ENCODE measurements at places on chromosomes 2 and 18.

DNA sequence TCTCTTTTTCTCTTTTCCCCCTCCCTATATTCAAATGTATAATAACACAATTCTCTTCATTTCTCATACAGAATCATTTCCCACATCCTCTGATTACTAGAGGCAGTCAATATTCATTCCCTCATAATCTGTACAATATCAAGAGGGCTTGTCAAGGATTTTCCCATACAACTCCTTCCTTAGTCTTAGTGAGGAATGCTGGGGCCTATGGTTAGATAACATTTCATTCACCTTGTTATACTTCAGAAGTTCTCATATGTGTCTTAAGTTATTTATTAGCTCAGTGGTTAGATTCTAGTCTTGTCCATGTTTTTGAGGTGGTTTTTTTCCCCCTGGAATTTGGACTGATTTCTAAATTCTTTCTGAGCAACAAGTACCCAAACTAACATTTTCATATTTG is 289.5 kb downstream of the PDE11A start:
- no peak for DNase-seq

DNA sequence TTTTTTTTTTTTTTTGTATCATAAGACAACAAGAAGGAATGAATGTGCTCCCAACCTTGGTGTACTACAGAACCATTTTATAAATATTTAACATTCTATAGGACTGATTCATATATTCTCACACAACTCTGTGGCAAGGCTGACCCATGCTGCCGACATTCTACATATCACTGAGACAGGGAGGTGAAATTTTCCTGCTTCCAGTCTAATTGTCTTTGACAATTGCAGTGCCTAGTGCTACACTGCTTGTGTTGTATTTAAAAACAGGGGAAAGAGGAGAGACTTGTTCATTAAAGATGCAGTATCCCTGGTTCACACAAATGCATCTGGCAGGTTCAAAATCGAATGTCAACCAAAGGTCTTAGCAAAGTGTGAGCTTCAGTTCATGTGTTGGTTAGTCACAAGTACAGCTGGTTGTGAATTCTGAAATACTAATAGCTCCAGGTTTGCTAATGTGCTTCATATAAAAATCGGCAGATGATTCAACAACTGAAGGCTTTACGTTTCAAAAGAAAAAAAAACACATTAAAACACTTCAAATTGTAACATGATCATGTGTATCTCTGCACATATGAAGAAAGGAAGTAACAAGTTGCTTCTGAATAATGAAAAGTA is 130.8 kb downstream of the FIGN start:
- no peak for DNase-seq

- DNase-seq, result no peak
Measured at GRCh38 chr2:70300771-70301343, 1.0 kb downstream of the FAM136A start.

DNA sequence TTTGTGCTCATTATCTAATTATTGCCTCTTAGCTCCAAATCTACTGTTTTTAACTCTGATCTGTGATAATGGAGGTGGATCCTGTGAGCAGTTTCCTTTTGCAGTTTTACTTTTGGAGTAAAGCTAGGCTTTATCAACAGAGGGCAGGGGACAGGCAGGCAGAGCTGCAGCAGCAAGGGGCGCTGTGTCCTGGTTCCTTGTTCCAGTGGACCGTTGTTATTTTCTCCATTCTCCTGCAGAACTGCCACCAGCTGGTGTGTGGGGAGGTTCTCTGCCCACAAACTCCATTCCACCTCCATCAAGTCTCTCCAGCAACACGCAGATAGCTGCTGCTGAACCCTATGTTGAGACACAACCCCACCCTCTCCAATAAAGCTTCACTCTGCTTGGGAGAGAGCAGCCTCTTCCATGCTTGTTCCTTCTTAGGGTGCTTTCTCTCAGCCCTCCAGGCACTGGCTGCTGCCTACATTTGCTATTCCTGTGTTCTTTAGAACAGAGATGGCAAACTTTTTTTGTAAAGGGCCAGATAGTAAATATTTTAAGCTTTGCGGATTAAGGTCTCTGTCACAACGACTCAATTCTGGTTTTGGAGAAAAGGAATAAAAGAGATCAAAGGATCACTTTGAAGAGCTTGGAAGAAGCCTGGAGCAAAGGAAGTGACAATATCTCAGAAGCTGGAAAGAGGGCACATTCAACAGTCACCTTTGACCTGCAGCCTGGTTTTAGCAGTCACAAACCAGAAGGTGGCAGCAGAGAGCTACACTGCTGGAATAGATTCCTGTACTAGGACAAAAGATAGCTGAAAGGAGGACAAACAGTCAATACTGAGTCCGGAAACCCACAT is 208.8 kb downstream of the CCDC178 start:
- peak; percentile 10 for DNase-seq

DNA sequence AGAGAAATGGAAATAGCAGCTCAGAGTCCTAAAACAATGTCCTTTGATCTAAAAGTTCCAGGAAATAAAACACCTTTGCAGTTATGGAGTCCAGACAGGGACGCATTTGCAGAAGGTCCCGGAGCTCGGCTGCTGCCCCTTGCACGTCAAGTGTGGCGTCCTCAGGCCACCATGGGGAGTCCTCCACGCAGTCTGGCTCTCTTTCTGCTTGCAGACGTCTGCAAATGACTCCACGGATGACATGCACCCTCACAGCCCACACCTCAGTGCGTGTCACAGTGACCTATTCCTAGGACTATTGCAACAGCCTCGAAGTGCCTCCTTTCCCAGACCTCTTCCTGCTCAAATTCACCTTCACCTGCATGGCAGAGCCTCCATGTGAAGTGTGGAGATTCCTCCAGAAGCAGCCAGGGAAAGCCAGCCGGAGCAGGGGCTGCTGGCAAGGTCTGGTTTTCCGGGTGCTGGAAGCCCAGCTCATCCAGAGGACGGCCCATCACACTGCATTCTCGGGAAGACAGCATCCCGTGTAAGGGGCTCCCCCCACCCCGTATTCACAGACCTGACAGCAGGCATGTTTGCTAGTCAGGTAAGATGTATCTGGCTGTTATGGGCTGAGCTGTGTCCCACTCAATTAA is 137.7 kb downstream of the ASB1 start:
- DNase-seq, result no peak

- no peak for DNase-seq
Measured at GRCh38 chr2:217710211-217710765, 292.5 kb downstream of the TNS1 start.

DNA sequence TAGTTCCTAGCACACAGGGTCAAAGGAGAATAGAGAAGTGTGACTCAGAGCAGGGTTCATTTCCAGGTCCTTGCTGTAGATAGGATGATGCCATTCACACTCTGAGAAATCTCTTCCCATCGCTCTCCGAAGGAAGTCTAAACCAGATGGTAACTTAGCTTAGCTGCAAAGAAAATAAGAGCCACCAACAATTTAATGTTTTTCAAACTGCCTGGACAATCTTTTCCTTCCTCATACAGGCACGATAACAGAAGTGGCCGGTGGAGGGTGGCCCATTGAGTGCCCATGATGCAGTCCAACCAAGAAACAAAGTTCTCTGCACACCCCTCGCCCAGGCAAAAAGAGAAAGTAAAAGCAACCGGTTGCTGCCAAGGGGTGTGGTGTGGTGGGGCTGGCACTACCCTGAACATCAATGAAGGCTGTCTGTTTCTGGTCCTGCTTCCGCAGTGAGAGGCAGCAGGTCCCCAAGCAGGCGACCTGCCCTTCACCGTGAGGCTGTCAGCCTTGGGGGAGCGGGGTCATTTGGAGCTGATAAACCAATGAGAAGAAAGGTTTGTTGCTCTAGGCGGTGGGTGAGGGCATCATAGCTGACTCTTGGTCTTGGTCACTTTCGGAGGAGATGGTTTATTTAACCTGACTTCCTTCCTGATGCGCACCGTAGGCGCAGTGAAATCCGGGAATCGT is 105.6 kb upstream of the CD302 start:
- DNase-seq, result peak; percentile 31

- no peak for DNase-seq
Measured at GRCh38 chr2:190811811-190812210, 68.8 kb upstream of the GLS start.

GRCh38 chr2:108324531-108325255 is 36.0 kb downstream of the SULT1C2 start:
- DNase-seq, result no peak

DNA sequence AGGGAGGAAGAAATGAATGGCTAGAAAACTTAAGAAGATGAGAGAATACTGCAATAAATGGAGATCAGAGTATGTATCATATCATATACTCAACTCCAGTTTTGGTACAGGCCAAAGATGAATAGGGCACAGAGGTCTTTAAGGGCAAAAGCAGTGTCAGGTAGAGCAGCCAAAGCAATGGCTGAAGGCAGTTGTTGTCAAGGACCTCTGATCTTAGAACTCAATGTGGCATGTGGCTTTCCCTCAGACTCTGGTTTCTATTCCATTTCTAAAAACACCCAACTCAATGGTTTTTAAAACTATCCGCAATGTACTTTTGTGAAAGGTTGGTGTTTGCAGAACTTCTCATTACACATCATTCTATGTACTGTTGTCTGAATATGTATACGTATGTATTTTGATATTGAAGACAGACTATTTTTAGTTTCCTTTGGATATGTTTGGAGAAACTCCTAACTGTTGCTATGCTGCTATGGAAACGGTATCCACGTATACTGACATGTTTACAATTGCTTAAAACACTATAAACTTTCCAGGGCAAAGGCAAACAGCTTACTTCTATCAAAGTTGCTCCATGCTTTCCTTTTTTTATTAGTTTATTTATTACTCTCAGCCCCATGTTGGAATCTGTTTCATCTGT is 58.1 kb upstream of the PELI1 start:
- no peak for DNase-seq

- DNase-seq, result no peak
Measured at GRCh38 chr18:54035927-54036326, 188.5 kb downstream of the MBD2 start.

- no peak for DNase-seq
Measured at GRCh38 chr18:2978208-2978607, 34.7 kb downstream of the LPIN2 start.

GRCh38 chr2:25822190-25823117 is 55.8 kb downstream of the ASXL2 start:
- DNase-seq, result peak; percentile 48

DNA sequence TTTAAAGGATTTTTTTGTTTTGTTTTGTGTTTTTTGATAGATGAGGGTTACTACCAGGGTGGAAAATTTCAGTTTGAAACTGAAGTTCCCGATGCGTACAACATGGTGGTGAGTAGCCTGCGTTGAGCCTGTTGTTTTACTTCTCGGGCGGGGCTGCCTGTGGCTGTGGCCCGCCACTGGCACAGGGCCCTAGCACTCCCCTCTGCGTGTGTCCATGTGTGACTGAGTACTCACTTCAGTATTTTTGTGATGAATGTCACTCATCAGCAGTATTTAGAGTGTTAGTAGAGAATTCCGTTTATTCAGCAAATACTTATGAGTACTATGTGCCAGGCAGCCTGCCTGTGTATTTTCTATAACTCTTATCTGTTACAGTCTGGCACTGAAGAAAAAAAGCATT is 44.3 kb upstream of the SCLY start:
- DNase-seq, result no peak

GRCh38 chr2:69459936-69460335 is 22.7 kb upstream of the NFU1 start:
- DNase-seq, result no peak

DNA sequence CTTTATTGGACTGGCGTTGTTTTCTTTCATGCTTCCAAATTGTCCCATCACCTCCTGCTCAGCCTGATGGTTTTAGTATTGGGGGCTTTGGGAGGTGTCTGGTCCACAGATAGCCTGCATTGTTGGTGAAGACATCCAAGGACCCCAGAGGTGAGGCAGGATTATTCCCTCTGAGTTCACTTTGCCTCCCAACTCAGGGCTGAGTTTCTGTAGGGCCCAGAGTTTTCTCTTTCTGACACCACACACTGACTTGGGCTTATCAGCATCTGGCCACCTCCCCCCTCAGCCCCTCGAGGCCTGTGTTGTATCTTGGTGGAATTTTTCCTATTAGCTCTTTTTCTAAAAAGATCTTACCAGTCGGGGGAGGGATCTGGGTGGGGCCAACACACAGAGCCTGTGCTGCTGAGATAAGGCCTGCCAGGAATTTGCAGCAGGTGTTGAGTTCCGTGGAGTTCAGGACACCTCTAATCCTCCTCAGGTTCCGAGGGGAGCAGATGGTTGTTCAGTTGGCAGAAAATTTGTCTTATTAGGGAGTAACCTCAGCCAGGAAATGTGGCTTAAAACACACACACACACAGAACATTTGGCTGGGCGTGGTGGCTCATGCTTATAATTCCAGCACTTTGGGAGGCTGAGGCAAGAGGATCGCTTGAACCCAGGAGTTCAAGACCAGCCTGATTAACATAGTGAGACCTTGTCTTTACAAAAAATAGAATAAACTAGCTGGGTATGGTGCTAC is 7.3 kb downstream of the EMILIN2 start:
- no peak for DNase-seq

GRCh38 chr2:207318181-207318628 is 152.5 kb upstream of the KLF7 start:
- DNase-seq, result no peak

GRCh38 chr18:63887424-63887823 is at the start of gene SERPINB2:
TSS of gene SERPINB2 (plus strand) at chr18:63887705. CDS start at chr18:63891445, 3,740 bp downstream.
- DNase-seq, result no peak

- DNase-seq, result no peak
Measured at GRCh38 chr2:53768242-53768542, 588 bp downstream of the CHAC2 start.

DNA sequence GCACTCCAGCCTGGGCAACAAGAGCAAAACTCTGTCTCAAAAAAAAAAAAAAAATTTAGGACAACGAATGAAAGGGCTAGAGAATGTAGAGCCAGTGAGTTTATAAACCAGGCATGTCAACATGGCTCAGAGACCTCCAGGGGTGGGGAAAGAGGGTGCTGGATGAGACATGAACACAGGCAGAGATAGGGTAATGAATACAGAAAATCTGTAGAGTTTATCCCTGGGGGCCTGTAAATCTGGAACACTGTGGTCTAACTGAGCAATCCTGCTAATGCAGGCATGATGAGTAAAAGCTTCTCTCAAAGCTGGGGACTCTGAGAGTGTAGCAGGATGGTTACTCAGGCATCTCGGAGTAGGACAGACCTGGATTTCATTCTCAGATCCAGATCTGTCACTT is 59.2 kb upstream of the IGFBP2 start:
- DNase-seq, result no peak

- DNase-seq, result no peak
Measured at GRCh38 chr2:55153584-55154299, 78.4 kb downstream of the CLHC1 start.

GRCh38 chr2:36770542-36771287 is 74.2 kb downstream of the VIT start:
- peak; percentile 35 for DNase-seq

GRCh38 chr2:191501561-191502168 is 176.3 kb upstream of the NABP1 start:
- no peak for DNase-seq

DNA sequence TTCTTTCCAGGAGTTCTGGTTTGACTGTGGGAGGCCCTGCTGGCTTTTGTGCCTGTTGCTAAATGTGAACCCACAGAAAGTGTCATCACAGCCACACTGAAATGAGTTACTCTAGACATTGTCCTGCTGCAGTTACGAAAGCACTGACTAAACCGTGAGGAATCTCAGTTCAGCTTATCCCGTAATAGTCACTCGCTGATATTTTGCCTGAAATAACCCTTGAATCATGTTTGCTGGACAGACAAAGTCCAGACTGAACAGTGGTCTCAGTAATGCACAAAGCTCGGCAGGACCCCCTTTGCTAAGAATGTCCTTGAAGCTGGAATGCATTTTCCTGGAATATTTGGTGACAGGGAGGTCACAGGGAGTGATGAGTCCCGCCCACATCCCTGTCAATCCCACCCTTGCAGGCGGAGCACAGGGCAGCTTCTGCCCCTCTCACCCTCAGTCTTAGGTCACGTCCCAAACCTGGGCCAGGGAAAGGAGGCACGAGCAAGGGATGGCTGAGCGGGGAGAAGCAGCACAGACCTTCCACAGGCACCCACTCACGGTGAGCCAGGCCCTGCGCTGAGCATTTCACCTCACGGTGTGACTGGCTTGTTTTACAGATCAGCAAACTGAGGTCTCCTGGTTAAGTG is 53.4 kb downstream of the ADI1 start:
- no peak for DNase-seq
